WTC11 (cell line): ENCODE measurements at places on chromosomes 7 and 10.

GRCh38 chr10:61215246-61215645, 237.9 kb downstream of the TMEM26 start:
- no peak for DNase-seq

GRCh38 chr10:93333278-93333978, 148.7 kb downstream of the MYOF start:
- peak; percentile 31 for DNase-seq

- DNase-seq: no peak
Observed at GRCh38 chr10:116602648-116603400, 12.1 kb downstream of the PNLIPRP1 start.

DNA sequence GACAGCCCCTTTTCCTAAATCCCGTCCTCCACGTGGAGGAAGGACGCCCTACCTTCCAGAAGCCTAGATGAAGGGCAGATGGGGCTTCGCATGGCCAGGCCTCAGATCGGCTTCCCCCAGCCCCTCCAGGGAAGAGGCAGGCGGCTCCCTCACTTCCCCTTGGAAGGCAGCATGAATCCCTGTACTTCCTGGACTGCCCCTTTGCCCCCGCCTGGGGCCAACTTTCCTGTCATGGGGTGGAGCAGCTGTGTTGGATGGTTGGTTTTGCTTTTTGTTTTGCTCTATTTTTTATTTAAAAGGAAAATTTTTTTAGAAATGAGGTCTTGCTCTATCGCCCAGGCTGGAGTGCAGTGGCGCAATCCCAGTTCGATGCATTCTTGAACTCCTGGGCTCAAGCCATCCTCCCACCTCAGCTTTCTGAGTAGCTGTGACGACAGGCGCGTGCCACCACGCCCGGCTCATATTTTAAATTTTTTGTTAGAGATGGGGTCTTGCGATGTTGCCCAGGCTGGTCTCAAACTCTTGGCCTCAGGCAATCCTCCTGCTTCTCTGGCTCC, 27.2 kb downstream of the GTF2IRD1 start:
- DNase-seq: no peak

GRCh38 chr7:44977304-44977958, 1.4 kb downstream of the MYO1G start:
- DNase-seq: no peak

DNA sequence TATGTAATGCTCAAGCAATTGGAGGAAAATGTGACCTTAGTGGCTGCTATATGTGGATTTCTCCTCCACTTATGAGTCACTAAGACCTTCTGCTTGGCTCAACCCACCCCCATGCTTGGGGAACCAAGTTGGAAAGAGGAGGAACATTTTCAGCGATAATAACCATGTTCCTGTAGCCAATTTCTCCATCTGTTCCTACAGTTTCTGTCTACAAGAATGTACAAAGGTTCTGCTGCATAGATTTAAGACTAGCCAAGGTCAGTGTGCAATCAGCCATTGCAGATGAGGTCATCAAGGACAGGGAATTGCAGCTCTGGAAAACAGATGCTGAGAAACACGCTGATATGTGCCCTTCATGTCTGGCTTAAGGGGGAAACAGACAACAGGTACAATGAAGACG, 5.6 kb upstream of the NRCAM start:
- no peak for DNase-seq

GRCh38 chr10:49520122-49520775, 18.7 kb downstream of the ERCC6 start:
- no peak for DNase-seq
